Mesenchymal stem cell (in vitro differentiated cells and primary cell): ENCODE measurements at places on chromosomes 5 and 9.

DNA sequence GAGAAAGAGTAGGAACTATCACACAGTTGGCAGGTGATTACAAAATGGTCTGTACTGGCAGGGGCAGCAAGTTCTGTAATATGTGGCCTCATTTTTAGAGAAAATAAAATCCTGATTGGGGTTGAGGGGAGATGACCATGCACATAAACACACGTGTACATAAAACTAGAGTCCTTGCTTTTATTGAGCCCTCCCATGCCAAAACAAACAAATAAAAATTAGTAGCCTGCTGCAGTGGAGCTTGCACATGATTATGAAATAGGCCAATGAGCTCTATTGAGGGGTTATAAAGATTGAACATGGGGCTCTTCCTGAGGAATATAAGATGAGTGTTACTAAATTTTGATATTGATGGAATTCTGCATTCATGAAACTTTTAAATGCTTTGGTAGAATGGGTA is 248.4 kb downstream of the ELAVL2 start:
- no peaks in the 10 kb centered on the region for H3K36me3 ChIP-seq
- DNase-seq: no peak
- no peak overlapping the region for H3K4me3 ChIP-seq

- peak overlapping the region; percentile 56 for H3K27ac ChIP-seq
- H3K36me3 ChIP-seq: no peaks in the 10 kb centered on the region
- peaks cover 10% of the 10 kb centered on the region for H3K4me1 ChIP-seq
- H3K4me3 ChIP-seq: no peak overlapping the region
- no peaks in the 10 kb centered on the region for H3K27me3 ChIP-seq
- no peak for DNase-seq
These were observed 120.7 kb upstream of the SPATA31C2 start for GRCh38 chr9:88259001-88259400.

GRCh38 chr5:43073597-43074546 is 33.8 kb upstream of the ANXA2R start:
- H3K36me3 ChIP-seq: peaks cover 31% of the 10 kb centered on the region
- no peak overlapping the region for H3K4me3 ChIP-seq
- H3K27ac ChIP-seq: no peak overlapping the region
- H3K4me1 ChIP-seq: peaks cover 14% of the 10 kb centered on the region
- no peaks in the 10 kb centered on the region for H3K27me3 ChIP-seq

DNA sequence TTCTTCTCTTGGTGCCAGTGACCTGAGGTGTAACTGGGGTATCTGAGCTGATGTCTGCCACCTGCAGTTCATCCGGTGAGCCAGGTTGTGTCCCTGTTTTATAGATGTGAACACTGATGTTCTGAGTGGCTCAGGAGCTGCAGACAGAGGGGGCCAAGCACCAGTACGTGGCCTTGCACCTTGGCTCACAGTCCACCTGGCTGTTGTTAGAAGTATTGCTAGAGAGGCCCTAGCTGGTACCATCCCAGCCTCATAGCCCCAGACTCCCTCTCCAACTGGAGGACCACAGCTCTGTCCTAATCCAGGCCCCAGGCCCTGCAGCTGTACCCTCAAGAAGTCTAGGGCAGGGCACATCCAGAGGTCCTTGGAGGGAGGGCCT is 16.2 kb downstream of the PHF2 start:
- peaks cover 25% of the 10 kb centered on the region for H3K4me1 ChIP-seq
- H3K27ac ChIP-seq: no peak overlapping the region
- H3K27me3 ChIP-seq: no peaks in the 10 kb centered on the region

- H3K27ac ChIP-seq: no peak overlapping the region
- no peaks in the 10 kb centered on the region for H3K27me3 ChIP-seq
- H3K36me3 ChIP-seq: no peaks in the 10 kb centered on the region
- no peak for DNase-seq
These were observed 21.2 kb upstream of the VCAN start for GRCh38 chr5:83450183-83450966.

GRCh38 chr5:51556833-51557232 is 173.6 kb downstream of the ISL1 start:
- H3K4me3 ChIP-seq: no peak overlapping the region
- no peak overlapping the region for H3K27ac ChIP-seq
- no peaks in the 10 kb centered on the region for H3K27me3 ChIP-seq
- peak; percentile 29 for DNase-seq
- H3K4me1 ChIP-seq: no peaks in the 10 kb centered on the region
- no peaks in the 10 kb centered on the region for H3K36me3 ChIP-seq

DNA sequence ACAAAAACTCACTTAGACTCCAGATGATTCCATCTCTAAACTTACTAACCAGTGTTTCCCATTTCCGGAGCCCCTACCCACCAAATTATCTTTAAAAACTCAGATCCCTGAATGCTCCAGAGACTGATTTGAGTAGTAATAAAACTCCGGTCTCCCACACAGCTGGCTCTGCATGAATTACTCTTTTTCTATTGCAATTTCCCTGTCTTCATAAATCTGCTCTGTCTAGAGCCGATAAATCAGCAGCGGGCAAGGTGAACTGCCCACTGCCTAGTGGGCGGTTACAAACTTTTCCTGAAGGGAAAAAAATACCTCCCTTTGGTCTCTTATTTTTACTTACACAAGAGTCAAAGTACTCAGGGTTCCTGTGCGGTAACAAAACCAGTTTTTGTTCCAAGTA is 624.4 kb upstream of the RORB start:
- DNase-seq: no peak
- peaks cover 2% of the 10 kb centered on the region for H3K27me3 ChIP-seq
- no peaks in the 10 kb centered on the region for H3K4me1 ChIP-seq
- H3K4me3 ChIP-seq: no peak overlapping the region
- no peaks in the 10 kb centered on the region for H3K36me3 ChIP-seq
